ENCODE measurements at places on chromosomes 1 and 21.

DNA sequence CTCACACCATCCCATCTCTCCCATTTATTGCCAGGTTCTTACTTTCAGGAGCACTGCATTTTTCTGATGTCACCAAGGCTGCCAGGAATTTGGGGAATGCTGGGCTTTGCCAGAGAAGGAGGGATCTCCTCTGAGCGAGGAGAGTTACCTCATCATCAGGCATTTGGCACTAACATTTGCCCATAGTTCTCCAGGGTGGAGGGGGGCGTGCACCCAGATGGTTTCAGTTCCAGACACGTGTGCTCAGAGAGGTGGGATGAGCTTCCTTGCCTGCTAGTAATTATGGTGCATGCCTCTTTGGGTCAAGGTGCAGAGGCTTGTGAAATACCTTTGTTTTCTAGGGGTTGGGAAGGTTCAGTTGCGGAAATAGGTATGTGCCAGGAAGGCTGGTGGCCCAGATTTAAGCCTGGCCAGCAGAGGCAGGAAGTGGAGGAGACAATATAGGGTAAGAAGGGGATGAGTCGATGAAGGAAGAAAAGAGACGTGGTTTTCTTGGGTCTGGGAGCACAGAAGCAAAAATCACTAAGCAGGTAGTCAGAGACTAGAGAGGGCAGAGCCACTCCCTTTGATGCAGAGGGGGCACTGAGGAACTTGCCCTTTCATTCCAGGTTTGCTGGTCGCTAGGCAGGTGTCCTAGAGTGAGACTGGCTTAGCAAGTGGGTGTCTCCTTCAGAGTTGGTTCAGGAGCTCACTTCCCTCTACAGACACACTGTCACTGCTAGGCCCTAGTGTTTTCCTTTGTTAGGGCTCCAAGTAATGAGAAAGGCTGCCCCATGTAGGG lies 7.2 kb downstream of the TUFT1 start:
- no peak for DNase-seq

DNA sequence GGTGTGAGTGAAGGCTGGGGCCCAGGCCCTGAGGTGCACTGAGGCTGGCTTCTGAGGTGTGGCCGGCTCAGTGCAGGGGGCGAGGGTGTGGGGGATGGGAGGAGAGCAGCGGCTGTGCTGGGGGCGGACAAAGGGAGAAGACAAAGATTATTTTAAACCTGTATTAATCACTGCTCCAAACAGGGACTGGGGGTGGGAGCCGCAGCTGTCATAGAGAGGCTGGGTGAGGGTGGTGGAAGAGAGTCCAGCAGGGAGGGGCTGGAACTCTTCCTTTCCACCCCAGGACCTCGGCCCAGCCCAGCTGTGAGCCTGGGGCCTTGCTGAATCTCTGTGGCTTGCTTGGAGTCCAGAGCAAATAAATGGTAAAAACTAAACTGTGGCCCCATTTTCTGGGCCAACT lies 106.9 kb downstream of the KCND3 start:
- DNase-seq: no peak

DNA sequence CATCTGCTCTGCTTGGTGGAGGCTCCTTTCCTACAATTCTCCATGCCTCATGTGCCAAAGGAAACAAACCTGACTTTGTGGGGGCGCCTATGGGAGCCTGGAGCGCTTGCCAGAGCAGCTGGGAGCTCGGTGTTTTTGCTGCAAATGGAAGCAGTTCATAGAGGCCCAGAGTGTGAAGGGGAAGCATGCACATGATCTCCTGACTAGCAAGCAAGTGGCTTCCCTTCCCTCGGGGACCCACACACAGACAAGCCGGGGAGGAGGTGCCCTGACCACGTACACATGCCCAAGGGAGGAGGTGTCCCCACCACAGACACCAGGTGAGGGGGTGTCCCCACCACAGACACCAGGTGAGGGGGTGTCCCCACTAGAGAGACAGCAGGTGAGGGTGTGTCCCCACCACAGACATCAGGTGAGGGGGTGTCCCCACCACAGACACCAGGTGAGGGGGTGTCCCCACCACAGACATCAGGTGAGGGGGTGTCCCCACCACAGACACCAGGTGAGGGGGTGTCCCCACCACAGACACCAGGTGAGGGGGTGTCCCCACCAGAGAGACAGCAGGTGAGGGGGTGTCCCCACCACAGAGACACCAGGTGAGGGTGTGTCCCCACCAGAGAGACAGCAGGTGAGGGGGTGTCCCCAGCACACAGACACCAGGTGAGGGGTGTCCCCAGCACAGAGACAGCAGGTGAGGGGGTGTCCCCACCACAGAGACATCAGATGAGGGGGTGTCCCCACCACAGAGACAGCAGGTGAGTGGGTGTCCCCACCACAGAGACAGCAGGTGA lies 106.8 kb downstream of the CRYAA start:
- DNase-seq: no peak

- DNase-seq: no peak
Observed at GRCh38 chr1:198889101-198889500, 250.3 kb downstream of the PTPRC start.

GRCh38 chr1:70497152-70497551 lies 86.1 kb downstream of the CTH start:
- no peak for DNase-seq

- DNase-seq: no peak
Observed at GRCh38 chr1:118989006-118989815, 1.1 kb upstream of the TBX15 start.

DNA sequence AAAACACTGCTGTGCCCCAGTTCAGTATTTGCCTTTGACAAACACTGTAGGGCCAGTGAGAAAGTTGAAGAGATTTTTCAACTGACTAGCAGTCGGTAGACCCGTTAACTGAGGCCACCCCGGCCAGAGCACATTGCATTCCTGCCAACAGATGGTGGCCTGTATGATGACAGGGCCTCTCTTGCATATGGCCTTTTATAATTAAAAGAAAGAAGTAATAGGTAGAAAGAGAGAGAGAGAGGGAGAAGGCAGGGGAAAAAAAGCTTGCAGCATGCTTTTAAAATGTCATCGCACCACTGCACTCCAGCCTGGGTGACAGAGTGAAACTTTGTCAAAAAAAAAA lies 4.7 kb upstream of the C1orf174 start:
- DNase-seq: no peak

DNA sequence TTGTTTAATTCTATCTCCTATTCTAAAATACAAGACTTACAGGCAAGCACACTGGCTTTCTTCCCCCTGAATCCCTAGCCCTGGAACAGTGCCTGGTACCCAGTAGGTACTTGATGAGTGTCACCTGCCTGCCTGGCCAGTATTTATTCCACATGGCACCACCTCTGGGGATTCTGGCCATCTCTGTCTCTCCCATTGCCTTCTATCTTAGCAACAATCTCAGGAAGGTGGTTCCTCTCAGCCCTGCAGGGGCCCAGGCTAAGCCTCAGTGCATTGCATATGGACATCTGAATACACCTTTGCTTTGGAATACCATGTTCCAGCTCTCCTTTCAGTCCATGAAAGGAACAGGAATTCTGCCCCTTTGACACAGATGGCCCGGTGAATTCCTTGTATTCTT lies 81.0 kb downstream of the HIVEP3 start:
- no peak for DNase-seq

DNA sequence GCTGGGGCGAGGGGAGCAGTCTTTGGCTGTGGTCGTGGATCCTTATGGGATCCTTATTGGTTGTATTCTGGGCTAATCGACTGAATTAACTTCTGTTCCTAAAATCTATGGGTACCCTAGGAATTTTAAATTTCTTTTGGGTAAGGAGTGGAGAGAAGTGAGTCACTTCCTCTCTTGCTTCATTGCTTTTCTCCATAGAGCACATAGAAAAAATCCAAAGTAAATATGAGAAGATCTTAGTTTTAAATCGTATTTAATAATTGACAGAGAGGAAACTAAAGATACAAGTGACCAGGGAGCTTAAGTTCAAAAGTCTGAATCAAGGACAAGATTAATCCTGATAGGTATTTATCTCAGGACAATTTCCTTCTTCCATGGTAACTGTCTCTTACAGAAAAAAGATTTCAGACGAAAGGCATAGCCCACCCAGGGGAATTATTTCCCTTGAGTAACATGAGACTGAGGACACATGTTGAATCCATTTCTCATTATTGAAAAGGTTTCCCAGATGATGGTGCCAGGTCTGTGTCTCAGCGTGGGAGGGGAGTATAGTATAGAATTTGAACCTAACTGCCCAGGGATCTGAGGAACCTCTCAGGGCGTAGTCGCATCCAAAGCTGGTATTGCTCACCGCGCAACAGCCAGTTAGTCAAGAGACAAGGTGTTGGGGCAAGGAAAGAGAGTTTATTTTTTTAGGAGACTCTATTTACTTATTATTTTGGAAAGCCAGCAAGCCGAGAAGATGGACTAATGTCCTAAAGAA lies 28.7 kb upstream of the FASLG start:
- no peak for DNase-seq

GRCh38 chr1:198669023-198669698 lies 30.3 kb downstream of the PTPRC start:
- no peak for DNase-seq

- no peak for DNase-seq
Observed at GRCh38 chr1:165875604-165876003, 48.2 kb downstream of the UCK2 start.

GRCh38 chr1:94697839-94698238 lies 122.3 kb upstream of the SLC44A3 start:
- no peak for DNase-seq

GRCh38 chr1:238647877-238648276 lies 738.5 kb upstream of the CHRM3 start:
- DNase-seq: no peak

DNA sequence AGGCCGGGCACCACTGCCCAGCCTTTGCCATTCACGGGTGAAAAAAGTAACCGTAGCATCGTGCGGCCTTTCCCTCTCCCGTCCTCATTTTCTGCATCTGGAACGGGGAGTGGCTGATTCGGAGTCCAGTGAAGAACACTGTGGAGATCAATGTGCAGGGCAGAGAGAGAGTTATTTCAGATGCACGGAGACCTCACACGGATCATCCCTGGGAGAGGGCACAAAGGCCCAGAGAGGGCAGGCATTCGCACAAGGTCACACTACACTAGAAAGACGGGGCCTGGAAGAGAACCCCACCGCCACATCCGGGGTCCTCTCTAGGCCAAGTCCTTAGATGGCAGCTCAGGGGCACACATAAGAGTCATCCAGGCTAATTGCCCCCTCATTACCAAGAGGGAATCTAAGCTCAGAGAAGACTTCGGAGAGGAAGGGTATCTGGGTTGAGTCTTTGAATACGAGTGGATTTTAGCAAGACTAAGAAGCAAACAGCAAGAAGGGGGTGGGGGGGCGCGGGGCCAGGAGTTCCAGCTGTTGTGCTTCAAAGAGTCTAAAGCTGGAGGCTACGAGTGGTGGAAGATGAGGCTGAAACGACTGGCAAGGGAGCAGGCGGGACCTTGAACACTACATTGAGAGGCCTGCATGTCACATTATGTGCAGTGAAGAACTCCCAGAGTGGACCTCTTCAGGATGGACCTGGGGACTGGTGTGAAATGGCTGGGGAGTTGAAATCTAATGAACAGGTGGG lies 857 bp downstream of the GPX7 start:
- DNase-seq: no peak

DNA sequence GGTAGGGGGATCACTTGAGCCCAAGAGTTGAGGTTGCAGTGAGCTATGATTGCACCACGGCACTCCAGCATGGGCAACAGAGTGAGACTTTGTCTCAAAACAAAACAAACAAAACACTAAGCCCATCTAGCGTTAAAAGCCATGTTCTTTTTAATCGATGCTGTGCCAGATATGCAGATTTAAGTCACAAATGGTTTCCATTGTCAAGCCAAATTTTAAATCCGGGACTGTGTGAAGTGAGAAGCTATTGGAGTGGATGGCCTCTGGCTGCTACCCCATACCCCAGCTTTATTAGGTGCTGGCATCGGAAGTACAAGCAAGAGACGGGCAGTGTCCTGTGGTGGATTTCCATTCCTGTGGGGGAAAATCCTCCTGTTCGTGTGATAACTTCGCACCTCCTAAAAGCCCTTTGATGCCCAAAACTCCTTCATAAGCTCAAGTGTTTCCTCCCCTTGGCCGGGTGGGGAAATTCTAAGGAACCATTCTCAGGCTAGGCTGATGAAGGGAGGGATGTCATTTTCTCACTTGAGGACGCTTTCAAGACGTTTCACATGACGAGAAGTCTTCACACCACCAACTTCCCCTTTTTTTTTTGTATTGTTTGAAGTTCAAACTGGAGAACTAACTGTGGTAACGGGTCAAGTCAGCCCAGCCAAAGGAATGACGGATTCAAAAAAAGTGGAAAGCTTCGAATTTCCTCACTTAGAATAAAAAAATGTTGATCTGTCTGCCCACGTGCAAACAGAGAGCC lies 140.8 kb downstream of the KAZN start:
- DNase-seq: no peak

DNA sequence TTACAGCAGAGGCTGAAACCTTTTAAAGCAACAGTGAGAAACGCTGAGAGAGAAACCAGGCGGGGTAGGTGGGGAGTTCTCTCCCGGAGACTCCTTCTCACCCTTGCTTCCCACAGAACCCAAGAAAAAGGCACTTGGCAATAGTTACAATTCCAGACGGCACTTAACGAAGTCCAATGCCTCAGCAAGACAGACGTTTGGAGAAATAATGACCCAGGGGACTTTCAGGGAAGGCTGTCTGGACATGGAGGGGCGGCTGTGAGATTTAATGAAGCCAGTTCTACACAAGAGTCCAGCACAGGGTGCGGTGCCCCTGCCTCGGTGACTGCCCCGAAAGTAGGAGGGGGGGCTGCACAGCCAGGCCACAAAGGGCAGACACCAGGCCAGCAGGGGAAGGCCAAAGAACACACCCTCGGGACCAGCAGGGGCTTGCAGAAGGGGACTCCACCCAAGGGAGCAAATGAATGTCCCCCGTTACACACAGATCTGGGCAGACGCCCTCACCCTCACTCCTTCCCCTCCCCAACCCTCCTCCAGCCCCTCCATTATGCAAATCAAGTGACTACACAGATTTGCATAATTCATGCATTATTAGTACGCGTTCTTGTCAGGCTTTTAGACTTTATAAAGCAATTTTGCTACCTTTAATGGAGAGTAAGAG lies 26.3 kb downstream of the KCNN3 start:
- DNase-seq: no peak

- no peak for DNase-seq
Observed at GRCh38 chr1:33863779-33864178, at the start of gene HMGB4. Gene HMGB4, plus strand, starts transcription at chr1:33864079. Its CDS starts 113 bp downstream, at chr1:33864192.

DNA sequence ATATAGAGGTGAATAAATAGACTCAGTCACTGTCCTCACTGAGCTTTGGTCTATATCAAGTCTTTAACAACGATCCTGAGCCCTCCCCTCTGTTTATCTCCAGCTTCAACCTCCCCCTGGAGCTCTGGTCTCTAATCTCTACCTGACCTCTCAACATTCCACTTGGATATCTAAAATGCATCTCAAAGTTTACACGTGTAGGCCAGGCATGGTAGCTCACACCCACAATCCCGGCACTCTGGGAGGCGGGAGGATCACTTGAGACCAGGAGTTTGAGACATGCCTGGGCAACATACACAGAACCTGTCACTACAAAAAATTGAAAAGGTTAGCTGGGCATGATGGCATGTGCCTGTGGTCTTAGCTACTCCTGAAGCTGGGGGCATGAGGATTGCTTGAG lies 53.4 kb downstream of the GADD45A start:
- DNase-seq: no peak

- no peak for DNase-seq
Observed at GRCh38 chr1:24713176-24713575, 32.1 kb upstream of the CLIC4 start.

All from activated CD4-positive, alpha-beta T cell treated with anti-CD3 and anti-CD28 coated beads for 1 hour (primary cell).